Epithelial cell of esophagus (primary cell): ENCODE measurements at places on chromosomes 1 and 21.

GRCh38 chr1:16612332-16613172 is 812 bp downstream of the NBPF1 start:
- DNase-seq = peak; percentile 84

DNA sequence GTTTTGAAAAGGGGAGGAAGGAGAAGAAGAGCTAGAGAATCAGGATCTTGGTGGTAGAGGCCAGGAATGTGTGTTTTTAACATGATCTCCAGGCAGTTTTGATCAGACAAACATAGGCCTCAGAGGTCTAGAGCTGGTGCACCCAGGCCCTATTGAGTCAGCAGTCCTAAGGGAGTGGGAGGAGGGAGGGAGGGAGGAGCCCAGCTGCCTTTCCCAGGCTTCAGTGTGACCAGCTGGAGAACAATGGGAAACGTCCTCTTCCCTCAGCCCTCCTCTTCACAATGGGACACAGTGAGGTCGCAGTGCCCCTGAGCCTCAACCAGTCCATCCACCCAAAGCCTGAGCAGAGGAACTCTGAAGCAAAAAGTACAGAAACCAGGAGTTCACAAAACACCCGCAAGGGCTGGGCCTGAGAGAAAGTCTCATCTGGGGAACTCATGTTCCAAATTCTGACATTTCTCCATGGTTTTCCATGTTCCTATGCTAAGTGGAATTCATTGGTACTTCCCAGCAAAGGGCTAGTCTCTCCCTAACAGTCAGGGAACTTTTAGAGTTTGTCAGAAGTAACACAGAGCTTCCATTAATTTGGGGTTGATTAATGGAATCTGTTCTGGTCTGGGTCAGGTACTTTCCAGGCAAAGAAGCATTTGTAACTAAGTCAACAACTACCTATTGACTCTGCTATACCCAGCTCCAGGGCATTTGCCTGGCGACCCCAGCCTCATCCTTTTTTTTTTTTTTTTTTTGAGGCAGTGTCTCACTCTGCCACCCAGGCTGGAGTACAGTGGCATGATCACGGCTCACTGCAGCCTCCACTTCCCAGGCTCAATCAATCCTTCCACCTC is 37.5 kb downstream of the ELAPOR1 start:
- DNase-seq = peak; percentile 60

DNA sequence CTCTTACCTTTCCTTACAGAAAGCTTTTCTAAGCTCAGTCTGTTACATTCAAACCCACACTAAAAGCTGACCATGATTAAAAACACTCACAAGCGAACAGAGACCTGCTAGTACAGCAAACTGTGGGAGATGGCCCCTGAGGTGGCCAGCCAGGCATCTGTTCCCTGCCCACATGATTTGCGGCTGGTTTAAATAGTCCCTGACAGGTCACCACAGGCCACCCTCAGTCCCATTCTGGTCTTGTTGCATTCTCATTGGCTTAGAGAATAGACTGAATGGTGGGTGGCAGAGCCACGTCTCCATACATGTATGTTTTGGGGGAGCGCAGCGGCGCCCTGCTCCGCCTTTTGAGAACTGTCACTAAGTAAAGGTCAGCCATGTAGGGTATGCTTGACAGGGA is 2.3 kb upstream of the ACTA1 start:
- no peak for DNase-seq

DNA sequence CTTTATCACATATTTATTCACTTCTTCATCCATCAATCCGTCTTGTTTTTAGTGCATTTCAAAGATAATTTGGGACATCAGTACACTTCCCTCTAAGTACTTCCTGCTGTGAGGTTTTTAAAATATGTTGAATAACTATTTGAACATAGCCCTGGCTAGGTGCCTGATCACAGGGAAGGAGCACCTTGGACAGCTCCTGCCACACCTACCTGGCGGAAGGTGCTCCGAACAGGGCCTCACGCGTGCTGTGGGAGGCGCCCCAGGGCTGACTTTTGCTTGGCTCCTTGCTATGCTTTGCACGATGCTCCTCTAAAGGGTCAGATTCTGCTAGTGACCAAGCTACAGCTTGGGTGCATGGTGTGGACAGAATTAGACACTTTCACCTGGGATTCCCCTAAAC is 4.9 kb upstream of the ATXN7L2 start:
- DNase-seq = peak; percentile 78

GRCh38 chr1:197453376-197454058 is 185.5 kb downstream of the CRB1 start:
- DNase-seq = peak; percentile 38

- DNase-seq = peak; percentile 66
Measured at GRCh38 chr1:203593723-203594122, 32.9 kb upstream of the ATP2B4 start.

GRCh38 chr1:236809148-236809547 is 14.1 kb downstream of the MTR start:
- DNase-seq = peak; percentile 10

- no peak for DNase-seq
Measured at GRCh38 chr21:8993284-8993942, 1528.0 kb upstream of the TPTE start.

- DNase-seq = peak; percentile 83
Measured at GRCh38 chr1:52659356-52659755, 26.4 kb downstream of the SHISAL2A start.

GRCh38 chr1:186244825-186245224 is 130.2 kb downstream of the TPR start:
- DNase-seq = peak; percentile 19

GRCh38 chr1:42730988-42731387 is 9.0 kb downstream of the CLDN19 start:
- peak; percentile 74 for DNase-seq

DNA sequence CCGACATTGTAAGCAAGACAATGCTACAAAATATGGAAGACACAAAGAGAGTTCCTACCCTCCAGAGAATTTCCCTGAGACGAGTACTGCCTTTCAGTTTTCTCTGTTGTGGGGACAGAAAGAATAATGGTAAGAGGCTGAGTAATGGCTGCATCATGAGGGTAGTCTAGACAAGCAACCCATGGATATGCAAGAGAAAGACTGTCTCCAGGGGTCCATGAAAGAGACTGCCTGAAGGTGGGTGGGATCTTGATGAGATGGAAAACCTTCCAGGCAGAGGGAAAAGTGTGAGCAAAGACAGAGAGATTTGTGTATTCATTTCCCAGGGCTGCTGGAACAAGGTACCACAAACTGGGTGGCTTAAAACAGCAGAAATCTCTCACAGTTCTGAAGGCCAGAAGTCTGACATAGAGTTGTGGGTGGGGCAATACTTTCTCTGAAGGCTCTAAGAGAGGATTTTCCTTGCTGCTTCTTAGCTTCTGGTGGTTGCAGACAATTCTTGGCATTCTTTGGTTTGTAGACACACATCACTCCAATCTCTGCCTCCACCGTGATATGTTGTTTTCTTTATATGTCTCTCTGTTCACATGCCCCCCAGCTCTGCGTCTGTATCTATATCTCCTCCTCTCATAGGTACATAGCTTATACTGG is 41.4 kb downstream of the ANP32E start:
- no peak for DNase-seq

DNA sequence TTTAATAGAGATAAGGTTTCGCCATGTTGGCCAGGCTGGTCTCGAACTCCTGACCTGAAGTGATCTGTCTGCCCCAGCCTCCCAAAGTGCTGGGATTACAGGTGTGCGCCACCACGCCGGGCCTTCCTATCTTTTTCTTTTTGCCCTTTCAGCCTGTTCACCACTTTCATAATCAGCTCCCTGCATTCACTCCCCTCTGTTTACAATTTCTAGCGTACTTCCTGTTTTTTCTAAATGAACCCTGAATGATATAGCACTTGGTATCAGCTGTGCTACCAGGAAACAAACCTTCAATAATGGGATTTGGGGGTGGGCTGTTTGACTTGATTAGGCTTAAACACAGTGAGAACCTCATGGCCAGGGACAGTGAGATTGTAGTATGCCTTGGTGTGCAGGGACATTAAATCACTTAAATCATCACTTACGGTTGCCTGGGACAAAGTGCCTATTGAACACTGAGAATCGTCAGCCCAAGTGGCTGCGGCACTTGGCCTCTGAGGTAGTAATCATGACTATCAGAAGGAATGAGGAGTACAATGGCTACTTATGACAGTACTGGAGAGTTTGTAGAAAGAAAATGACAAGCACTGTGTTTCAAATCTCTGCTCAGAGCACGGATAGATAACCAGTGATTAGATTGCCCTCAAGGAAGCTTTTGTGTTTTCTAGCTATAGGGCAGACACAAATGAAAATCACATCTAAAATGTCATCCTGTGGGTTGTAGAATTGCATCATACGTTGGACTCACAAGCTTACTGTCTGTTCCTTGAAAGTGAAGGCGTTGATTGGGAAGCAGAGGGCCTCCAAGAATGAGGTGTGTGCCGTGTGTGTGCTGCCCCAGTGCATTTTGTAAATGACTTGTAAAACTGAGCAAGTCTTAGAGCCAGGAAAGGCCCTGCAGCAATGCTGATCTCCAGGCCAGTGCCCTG is 661.8 kb downstream of the MATN1 start:
- no peak for DNase-seq

GRCh38 chr1:234528074-234528865 is 49.3 kb upstream of the TARBP1 start:
- no peak for DNase-seq

DNA sequence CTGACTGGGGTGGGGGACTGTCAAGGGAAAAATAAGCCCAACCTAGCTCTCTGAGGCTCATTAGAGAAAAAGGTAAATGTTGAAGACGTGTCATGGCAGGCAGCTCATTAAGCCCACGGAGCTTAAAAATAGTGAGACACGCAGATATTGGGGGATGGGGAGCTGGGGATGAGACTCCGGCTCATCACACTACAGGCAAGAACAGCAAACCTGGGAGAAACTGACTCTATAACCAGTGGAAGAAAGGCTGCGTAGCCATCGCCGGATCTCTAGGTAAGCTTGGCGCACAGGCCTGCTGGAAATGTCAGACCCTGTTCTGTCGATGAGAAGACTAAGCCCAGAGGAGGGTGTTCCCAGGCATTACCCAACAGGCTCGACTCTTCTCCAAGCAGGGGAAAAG is 78.0 kb downstream of the SYT2 start:
- no peak for DNase-seq

DNA sequence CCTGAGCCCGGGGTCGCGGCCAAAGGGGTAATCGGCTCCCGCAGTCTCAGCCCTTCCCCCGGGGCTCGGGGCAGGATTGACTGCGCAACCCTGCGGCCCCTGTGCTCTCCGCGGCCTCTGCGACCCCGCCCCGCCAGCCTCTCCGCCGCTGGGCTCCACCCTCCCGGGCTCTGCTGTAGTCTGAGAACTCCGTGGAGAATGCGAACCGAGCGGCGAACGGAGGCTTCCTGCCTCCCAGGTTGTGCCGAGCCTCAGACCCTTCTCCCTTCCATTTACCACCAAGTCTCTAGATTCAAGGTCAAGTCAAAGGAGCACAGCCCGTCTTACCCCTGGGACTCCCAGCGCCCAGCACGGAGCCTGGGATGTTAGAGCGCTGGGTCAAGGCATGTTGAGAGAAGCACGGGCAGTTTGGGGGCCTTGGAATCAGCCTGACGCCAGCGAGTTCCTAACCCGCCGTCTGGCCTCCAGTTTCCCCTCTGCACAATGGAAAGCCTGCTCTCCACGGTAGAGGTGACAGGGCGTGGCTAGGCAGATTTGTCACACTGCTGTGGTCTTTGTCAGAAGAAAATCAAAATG is 3.0 kb downstream of the ATP2B4 start:
- peak; percentile 52 for DNase-seq

- DNase-seq = peak; percentile 58
Measured at GRCh38 chr1:88973520-88974137, 18.8 kb downstream of the KYAT3 start.

- DNase-seq = no peak
Measured at GRCh38 chr1:13775916-13776315, 75.9 kb downstream of the PRDM2 start.

DNA sequence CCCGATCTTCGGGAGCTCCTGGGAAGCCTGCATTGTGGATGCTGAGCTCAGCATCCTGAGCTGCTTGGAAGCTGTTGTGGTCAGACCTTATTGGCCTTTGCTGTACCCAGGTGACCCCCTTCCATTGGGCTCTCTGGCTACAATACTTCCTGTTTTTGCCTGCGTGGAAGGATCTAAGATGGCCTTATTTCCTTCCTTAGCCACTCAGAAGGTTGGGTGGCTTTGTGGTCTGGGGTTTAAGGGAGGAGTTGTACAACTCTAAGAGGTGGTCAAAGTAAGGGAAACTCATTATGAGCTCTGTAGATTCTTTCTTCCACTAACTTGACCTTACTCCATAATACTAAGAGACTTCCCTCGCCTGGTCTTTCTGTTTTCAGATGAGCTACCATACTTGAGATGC is 17.7 kb downstream of the PFKFB2 start:
- no peak for DNase-seq

DNA sequence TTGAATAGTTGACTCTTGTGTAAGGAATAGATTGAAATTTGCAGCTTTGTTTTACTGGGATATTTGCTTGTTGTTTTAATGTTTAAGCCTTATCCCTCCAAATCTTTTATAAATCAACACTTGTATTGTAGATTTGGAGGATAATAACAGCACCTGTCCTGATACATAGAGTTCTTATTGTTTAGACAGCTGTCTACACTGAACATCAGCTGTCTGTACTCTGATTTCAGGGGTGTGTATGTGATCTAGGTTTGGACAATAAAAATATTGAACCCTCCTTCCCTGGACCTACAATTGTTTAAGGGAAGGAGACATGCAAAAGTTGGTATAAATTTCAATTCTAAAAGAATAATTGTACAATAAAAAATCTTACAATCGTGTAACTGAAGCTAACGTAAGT is 48.3 kb upstream of the DPH5 start:
- DNase-seq = no peak

GRCh38 chr1:40315795-40316594 is 1.1 kb downstream of the COL9A2 start:
- peak; percentile 24 for DNase-seq

- DNase-seq = no peak
Measured at GRCh38 chr1:118711356-118711755, 276.8 kb downstream of the TBX15 start.

DNA sequence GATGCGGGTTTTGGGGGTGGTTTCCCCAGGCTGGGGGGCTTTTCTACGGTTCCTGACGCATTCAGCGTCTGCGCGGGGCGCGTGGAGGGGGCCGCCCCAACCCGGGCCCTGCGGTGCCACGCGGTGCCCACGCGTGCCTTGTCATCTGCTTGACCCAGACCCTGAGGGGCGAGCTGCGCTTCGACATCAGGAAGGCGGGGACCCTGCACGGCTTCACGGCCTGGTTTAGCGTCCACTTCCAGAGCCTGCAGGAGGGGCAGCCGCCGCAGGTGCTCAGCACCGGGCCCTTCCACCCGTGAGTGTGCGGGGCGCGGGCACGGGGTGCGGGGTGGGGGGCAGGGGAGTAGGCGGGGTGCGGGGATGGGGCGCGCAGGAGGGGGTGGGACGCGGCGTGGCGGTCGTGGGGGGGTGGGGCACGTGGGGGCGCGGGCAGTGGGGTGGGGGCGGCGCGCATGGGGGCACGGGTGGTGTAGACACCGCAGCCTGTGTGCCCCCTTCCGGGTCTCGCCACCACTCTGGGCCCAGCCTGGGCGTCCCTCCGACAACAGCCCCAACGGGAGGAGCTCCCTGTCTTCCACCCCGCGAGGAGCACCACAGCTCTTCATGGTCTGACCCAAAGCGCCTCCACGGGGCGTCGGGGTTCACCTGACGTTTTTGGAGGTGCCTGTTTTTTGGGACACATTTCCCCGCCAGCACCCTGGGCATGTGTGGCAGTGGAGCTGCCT is 26.3 kb downstream of the PRMT2 start:
- no peak for DNase-seq

- DNase-seq = no peak
Measured at GRCh38 chr1:192844360-192844759, 35.5 kb downstream of the RGS2 start.
